ENCODE measurements at places on chromosomes 13 and 19.
A peak's percentile ranks its signal among the peaks of the same experiment; 100 is the strongest.

DNA sequence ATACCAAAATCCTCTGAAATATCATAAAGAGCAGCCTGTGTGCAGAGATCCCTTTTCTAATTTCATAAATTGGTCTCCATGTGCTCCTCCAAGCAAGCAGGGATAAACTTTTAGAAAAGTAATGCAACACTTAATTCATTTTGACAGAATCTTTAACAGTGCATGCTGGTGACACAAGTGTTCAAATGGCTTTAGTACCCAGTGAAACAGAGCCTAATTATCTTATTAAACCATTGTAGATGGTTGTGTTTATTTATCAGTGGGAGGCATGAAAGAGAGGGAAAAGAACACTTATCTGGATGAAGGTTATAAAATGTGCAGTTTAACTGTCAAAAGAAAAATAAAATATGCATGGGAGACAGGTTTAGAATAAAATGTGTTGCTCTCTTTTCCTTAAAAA lies 945.0 kb upstream of the PCDH20 start:
- DNase-seq = no peak

GRCh38 chr13:98156259-98156658 lies 13.4 kb downstream of the FARP1 start:
- DNase-seq = no peak

DNA sequence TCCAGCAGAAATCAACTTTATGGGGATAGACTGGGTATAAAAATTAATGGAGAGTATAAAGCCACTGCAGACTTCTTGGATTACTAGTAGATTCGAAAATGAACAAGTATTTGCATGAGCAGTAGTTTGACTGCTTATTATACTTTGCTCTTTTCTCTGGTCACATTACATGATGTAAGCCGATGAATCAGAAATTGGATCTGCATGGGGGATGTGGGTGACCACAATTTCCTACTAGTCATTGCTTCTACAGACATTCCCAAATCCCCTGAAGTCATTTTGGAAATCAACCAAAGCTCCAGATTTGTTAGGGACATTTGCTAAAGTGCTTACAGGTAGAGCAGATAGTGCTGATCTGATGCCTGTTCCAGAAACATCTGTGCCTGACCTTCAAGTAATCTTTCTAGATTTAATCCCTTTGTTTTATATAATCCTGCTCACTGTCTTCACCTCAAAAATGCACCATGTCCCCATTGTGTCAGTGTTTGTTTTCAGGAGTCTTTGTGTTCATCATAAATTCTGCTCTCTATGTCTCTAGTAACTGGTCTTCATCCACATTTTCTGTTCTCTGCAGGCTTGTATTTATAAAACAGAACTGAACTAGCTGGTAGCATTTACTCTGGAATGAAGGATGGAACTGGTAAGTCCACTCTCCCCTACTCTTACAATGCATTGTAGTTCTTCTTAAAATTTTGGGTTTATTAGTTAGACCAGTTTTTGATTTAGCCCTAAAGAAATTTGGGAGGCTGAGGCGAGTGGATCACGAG lies 201.5 kb upstream of the CSNK1A1L start:
- peak; percentile 55 for DNase-seq

GRCh38 chr13:91381371-91381770 lies 17.1 kb upstream of the GPC5 start:
- no peak for DNase-seq
